ENCODE measurements at places on chromosomes 6 and 20.

DNA sequence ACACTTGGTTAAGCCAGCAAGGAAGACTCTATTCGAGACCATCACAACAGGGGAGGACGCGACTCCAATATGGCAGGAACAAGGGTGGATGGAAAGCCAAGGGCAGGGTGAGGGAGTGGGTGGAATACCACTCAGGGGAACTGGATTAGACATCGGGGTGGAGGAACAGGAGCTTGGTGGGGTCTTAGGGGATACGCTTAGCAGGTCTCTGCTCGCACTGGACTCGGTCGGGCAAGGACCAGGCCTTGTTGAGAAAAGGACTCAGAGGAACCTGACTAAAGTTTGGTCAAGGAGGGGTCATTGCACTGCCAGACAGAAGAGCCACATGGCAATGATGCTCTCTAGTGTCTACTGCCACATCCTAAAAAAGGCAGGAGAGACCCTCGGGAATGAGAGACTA lies 10.5 kb downstream of the DUSP22 start:
- DNase-seq, result no peak

GRCh38 chr6:49565855-49566254 lies 15.4 kb downstream of the C6orf141 start:
- no peak for DNase-seq

GRCh38 chr6:108640104-108640503 lies 79.4 kb downstream of the FOXO3 start:
- no peak for DNase-seq

GRCh38 chr6:46378161-46378881 lies 112.9 kb downstream of the RCAN2 start:
- DNase-seq, result no peak

GRCh38 chr6:11890849-11891248 lies 112.2 kb upstream of the ADTRP start:
- no peak for DNase-seq

GRCh38 chr6:142881761-142882160 lies 63.2 kb downstream of the HIVEP2 start:
- no peak for DNase-seq
